Dermis lymphatic vessel endothelial cell (primary cell): ENCODE measurements at places on chromosomes 7 and 10. TPM values are rescaled to one million over a fixed set of nuclear protein-coding genes. Genes with fewer than 3 reads are reported as not detected.

Gene PWWP2B
- total RNA-seq: 10.1 and 10.7 TPM in 2 replicates

Gene LRRN3
- total RNA-seq: not detected in 2 replicates

Gene CARD11
- 0.43 and 2.1 TPM in 2 replicates for total RNA-seq

Gene CYP3A5
- 0.34 TPM in 1 of 2 replicates, not detected in the other for total RNA-seq

Gene FAM171A1
- 41.9 and 47.4 TPM in 2 replicates for total RNA-seq

Gene C10orf62
- not detected in 2 replicates for total RNA-seq
